ELR (cell line): ENCODE measurements at places on chromosomes 16 and 17.

DNA sequence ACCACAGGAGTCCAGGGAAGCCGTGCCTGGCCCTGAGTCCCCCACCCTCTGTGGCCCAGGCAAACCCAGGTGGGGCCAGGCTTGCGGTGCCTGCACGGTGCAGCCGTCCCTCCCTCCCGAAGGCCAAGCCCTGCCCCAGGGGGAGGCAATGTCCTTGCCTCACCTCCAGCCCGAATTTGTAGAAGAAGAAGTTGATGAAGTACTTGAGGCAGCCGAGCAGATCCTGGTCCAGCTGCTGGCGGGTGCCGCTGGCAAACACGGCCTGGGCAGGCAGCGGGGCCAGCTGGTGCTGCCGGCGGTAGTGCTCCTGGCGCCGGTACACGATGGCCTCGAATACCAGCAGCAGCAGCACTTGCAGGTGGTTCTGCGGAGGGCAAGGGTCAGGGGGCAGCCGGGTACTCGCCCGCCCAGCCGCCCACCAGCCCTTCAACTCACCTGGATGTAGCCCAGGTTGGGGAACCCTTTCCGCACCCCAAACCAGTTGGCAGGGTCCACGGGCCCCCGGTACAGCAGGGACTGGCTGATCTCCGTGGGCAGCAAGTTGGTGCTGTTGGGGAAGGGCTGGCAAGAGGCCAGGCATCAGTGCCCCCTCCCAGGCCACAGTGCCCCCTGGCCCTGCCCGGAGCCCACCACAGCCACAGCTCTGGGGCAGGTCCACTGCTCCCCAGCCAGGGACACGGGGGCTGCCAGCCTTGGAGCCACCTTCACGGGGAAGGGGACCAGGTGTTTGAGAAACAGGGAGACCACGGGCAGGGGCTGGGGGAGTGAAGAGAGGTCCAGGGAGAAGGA, 26.1 kb downstream of the CTU2 start:
- no peak for DNase-seq

- peak; percentile 15 for DNase-seq
Observed at GRCh38 chr16:23026784-23027362, 122.4 kb downstream of the USP31 start.

DNA sequence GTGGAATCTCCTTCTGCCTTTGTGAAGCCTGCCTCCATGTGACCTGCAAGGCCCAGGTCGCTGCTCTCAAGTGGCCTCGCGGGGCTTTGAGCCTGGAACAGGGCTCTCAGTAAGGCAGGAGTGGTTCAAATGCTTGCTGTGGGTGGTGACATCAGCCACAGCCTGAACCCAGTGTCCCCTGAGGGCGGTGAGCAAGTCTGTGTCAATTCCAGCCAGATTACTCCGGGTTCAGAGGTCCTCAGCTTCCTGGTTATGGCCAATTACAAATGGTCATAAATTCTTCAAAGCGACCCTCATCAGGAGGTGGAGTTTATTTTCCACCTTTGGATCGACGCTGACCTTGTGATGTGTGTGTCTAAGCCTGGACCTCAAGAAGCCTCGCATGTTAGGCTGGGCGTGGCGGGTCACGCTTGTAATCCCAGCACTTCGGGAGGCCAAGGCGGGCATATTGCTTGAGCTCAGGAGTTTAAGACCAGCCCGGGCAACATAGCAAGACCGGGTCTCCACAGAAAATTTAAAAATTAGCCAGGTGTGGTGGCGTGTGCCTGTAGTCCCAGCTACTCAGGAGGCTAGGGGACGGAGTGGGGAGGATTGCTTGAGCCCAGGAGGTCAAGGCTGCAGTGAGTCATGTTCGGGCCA, 17.3 kb downstream of the LGALS3BP start:
- DNase-seq = peak; percentile 88

DNA sequence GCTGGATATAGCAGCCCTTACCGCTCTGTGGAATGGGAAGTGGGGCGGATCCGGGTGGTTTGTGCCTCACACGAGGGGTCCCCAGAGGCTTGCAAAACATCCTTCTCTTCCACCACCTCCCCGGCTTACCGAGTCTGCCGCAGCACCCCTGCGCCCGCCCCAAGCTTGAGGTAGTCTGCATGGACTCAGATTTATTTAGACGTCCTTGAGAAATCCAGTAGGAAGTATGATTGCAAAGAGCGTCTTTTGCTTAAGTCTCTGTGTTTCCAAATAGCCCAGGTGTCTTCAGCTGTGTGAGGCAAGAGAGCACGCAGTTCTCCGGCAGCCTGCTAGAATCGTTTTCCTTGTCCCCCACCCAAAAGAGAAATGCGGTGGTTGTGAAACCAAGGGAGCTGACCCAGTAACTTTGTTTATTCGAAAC, 2.4 kb downstream of the KIAA0513 start:
- DNase-seq = no peak

- peak; percentile 66 for DNase-seq
Observed at GRCh38 chr17:40450175-40450574, 6.9 kb downstream of the IGFBP4 start.

- peak; percentile 58 for DNase-seq
Observed at GRCh38 chr17:14904386-14904785, 360.7 kb downstream of the PMP22 start.

DNA sequence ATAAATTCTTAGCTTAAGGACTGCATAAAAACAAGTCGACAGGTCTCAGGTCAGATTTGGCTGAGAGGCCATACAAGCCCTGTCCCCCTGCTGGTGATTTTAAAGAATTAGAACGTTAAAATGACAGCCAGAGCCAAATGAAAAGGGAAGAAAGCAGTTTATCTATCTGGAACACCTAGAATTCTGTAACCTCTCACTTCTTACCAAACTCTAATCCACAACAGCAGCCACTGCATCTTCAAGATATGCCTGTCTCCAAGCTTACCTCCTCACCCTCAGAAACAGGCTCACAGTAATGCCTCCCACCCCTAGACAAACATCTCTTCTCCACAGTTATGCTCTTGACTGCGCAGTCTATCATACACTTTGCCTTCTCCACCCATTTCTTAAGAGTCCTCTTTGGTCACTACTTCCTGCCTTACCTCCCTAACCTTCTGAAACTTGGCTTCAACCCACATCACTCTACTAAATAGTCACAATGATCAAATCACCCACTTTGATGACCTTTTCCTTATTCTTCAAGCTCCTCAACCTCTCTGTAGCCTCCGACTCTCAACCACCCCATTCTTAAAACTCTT, 14.2 kb downstream of the ANKFY1 start:
- DNase-seq = peak; percentile 70

- peak; percentile 23 for DNase-seq
Observed at GRCh38 chr16:2751577-2752034, 832 bp upstream of the SRRM2 start.

- no peak for DNase-seq
Observed at GRCh38 chr16:51473091-51473490, 322.0 kb upstream of the SALL1 start.

GRCh38 chr16:2212362-2213324, 2.0 kb upstream of the BRICD5 start:
- DNase-seq = no peak

- DNase-seq = no peak
Observed at GRCh38 chr17:4672751-4673150, 31.2 kb downstream of the PELP1 start.

DNA sequence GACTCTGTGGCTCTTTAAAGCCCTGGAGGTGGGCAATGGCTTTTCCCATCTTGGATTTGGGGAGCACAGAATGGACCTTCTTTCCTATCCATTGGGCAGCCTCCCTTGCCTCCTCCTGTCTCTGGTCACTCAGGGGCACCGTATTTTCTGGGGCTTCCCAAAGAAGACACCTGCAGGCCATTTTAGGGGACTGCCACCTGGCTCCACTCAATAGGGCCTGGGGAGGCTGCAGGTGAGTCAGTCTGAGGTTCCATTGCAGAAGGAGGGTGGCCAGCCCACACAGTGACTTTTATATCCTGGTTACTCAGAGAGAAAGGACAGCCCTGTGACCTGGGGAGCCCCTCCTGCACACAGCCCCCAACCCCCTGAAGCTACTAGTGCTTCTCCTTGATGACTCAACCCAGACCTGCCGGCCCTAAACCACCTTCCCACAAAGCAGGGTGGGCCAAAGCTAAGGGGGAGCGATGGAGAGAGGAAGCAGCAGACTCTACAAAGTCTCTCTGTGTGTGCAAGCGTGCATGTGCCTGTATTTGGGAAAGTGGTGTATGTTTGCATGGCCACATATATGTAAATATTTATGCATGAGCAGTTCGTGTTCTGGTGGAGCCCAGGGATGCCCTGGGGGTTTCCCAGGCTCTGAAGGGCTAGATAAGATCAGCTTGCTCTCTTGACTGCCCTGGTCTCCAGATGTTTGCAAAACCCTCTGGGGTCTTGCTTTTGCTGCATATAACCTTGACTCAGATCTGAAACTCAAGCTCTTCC, 5.0 kb downstream of the CX3CL1 start:
- peak; percentile 82 for DNase-seq

GRCh38 chr17:20063665-20064648, 54.8 kb downstream of the SPECC1 start:
- peak; percentile 70 for DNase-seq

- no peak for DNase-seq
Observed at GRCh38 chr17:73284354-73284753, 22.7 kb upstream of the CPSF4L start.

GRCh38 chr16:57194512-57194911, 8.4 kb downstream of the RSPRY1 start:
- peak; percentile 97 for DNase-seq

DNA sequence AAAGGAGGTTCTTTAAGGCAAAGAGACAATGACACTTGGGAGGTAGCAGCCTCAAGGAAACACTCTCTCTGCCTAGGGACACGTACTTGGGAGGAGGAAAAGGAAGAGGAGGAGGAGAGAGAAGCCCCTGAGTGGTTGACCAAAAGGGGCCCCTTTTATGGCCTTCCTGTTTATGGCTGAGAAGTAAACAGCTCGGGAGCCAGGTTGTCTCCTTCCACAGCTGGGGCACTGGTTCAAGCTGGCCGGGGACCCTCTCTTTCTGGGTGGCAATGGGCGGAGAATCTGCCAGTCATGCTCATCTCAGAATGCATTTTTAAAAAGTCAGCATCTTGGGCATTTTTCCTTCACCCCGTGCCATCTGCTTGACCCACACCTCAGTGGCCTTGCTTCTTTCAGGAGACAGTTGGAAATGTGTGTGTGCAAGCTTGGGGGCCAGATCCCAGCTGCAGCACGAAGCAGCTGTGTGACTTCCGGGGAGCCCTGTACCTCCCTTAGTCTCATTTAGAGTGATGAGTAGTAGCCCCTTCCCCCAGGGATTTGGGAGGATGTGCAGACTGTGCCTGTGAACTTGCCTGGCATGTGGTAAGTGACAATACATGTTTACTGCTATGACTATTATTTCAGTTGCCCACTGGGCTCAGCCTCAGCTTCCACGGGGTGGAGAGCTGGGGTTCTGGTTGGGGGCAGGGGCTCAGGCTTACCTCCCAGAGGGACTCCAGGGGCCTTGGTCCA, 33.8 kb upstream of the SALL1 start:
- DNase-seq = no peak

DNA sequence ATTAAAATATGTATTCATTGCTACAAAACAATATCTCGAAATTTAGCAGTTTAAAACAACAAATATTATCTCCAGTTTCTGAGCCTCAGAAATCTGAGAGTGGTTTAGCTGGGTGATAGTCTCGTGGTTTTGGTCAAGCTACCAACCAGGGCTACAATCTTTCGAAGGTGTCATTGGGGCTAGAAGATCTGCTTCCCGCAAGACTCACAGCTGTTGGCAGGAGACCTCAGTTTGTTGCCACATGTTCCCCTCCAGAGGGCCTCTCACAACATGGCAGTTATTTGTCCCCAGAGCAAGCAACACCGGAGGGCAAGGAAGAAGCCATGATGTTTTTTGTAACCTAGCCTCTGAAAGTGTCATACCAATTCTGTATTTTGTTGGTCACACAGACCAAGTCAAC, 12.0 kb upstream of the BCAS3 start:
- no peak for DNase-seq

- peak; percentile 77 for DNase-seq
Observed at GRCh38 chr16:88743693-88744576, 37.6 kb downstream of the CTU2 start.

GRCh38 chr17:78805301-78805700, 23.2 kb upstream of the CYTH1 start:
- DNase-seq = no peak

DNA sequence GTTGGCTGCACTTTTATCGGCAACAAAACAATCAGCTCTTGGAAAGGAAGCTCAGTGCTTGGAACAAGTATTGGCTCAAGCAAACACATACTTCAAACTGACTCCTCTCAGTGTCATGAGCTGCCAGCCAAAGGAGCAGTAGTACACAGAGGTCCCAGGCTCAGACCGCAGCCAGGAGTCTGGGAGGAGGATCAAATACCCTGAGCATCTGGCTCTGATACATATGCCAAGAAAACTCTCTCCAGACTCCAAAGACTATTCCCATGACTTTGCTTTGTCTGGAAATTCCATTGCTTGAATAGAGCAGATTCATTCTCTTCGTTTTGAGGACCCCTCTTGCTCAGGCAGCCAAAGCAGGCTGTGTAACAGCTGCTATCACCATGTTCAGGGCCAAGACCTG, 501.6 kb upstream of the PSMD7 start:
- no peak for DNase-seq

DNA sequence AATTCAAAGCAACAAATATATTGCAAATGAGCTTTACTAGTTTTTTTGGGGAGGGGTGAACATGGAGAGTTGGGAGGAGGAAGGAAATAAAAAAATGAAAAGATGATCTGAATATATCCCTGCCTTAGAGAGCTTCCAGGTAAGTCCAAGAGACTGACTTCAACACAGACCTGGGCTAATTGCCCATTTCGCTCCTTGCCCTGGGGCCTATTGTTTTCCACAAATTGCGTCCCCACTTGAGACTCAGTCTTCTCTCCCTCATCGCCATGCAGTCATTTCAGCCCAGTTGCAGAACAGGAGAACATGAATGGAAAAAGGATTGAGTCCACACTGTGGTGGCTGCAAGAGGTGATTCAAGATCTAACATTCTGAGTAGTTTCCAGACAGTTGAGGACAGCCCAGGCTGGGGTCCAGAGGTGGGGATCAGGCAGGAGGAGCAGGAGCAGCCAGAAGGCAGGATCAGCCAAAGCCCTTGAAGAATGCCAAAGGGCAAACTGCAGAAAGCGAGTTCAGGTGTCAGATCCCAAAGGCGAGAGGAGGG, 21.6 kb upstream of the TOB1 start:
- DNase-seq = no peak

GRCh38 chr16:15874745-15875314, 13.6 kb downstream of the CEP20 start:
- peak; percentile 76 for DNase-seq

GRCh38 chr16:68351991-68352431, 41.2 kb downstream of the PRMT7 start:
- DNase-seq = no peak

- DNase-seq = peak; percentile 21
Observed at GRCh38 chr17:12979826-12980500, 37.9 kb downstream of the ELAC2 start.

DNA sequence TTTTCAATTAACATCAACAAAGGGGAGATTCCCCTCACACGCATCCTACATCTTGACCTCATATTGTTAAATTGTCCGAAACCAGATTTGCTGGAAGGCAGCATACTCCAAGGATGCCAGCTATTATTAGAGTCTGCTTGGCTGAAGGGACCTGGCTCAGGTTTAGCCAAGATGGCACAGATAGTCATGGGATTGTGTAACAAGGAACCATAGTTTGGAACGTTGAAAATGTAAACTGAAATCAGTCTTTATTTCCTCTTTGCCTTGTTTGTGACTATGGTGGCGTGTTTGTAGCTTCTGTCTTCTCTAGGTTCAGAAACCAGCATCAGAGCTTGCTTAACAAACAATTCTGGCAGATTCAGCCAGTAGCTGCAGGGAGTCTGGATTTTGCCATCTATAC, 5.9 kb downstream of the ARSG start:
- DNase-seq = no peak
